ENCODE measurements at places on chromosomes 2 and 18. TPM values are rescaled to one million over a fixed set of nuclear protein-coding genes. Genes with fewer than 3 reads are reported as not detected.

The ATP6V1B1 gene
- 6.4 TPM for polyA plus RNA-seq

The TANC1 gene
- 44.0 TPM for polyA plus RNA-seq

The CTAGE1 gene
- not detected for polyA plus RNA-seq

The SCYGR4 gene
- polyA plus RNA-seq = not detected

The SLC23A3 gene
- polyA plus RNA-seq = 1.8 TPM

The ARL5A gene
- 12.3 TPM for polyA plus RNA-seq

The EN1 gene
- not detected for polyA plus RNA-seq

DNA sequence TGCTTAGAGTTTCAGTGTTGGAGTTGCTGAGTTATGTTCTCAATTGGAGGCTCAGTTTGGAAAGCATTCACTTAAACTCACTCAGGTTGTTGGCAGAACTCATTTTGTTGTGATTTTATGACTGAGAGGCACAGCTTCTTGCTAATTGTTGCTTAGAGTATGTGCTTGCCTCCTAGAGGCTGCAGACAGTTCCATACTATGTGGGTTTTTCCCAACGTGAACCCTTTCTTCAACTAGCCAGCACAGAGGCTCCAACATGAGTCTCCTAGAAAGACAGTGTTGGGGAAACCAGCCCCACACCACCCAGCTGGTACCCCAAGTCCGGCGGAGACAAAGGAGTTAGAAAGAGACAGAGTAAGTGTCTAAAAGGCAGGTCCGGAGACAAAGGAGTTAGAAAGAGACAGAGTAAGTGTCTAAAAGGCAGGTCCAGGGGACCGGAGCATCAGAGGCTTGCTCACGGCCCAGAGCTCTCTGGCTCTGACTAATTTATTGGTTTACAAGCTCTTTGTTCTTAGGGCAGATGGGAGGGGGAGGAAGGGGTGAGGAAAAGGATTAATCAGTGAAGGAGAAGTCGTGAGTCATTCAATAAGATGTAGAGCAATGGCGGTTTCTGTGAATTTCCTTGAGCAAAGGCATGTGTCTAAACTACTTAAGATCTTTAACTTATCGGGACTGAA is 999.7 kb upstream of the LRRTM1 start:
- H3K27me3 ChIP-seq = no peaks in the 10 kb centered on the region
- DNase-seq = no peak
- no peak overlapping the region for H3K4me3 ChIP-seq

DNA sequence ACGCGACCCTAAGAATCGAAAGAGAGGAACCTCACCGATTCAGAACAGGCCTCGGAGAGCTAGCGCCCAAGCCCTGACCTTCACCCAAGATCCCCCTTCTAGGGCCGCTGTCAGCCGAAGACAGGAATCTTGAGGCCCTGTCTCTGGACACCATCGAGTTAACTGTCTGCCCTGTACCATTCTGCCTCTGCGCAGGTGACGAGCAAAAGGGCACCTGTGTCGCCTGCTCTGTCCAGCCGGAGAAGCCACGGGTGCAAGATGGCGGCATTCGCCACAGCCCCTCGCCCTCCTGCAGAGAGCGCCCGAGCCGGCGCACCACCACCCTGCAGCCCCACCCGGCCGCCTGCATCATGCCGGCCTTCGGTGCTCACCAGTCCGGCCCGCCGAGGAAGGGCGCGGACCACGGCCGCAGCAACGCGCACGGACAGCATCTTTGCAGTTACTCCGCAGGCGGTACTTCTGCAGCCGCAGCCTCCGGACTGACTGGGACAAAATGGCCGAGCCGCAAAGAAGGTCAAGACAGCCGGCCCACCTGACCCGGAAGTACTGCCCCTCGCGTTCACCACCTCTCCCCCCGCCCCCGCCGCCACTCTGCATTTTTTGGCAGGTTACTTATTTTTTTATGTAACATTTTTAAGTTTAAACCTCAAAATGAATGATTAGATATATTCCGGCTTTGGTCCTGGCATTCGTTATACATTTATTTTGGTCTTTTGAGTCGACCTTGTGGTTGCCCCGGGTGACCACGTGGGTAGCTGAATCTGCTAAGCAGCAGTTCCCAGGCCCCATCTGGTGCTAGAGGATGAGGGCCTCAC is at the start of gene ATP5F1A:
Gene ATP5F1A, minus strand, starts transcription at position 496 of the 815 bp plus-strand sequence. Its CDS starts 65 bp downstream, at position 431.
- no peaks in the 10 kb centered on the region for H3K27me3 ChIP-seq
- DNase-seq = peak; percentile 83
- no peaks in the 10 kb centered on the region for H3K36me3 ChIP-seq
- peak within 1 kb of the TSS; percentile 87 for H3K27ac ChIP-seq
- peak within 1 kb of the TSS; percentile 85 for H3K4me3 ChIP-seq

DNA sequence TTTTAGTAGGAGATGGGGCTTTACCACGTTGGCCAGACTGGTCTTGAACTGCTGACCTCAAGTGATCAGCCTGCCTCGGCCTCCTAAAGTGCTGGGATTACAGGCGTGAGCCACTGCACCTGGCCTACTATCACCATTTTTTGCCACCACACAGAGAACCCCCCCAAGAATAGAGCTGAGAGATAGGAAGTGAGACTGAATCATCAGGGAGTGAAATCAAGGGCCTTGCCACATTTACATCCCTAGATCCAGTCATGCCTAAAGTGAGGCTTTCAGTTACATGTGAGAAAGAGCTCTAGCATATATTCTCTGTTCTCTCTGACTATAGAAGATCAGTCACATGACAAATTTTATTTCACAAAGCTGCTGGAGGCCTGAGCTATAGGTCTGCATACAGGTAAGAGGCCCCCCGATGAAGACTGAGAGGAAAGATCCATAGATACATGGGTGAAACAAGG is 28.0 kb upstream of the KCMF1 start:
- no peaks in the 10 kb centered on the region for H3K36me3 ChIP-seq
- H3K4me3 ChIP-seq = no peak overlapping the region
- H3K27ac ChIP-seq = no peak overlapping the region
- no peak for DNase-seq
- H3K27me3 ChIP-seq = no peaks in the 10 kb centered on the region

- no peak overlapping the region for H3K27ac ChIP-seq
- no peaks in the 10 kb centered on the region for H3K27me3 ChIP-seq
- H3K4me3 ChIP-seq = no peak overlapping the region
- H3K4me1 ChIP-seq = no peaks in the 10 kb centered on the region
- no peaks in the 10 kb centered on the region for H3K36me3 ChIP-seq
These were observed 52.0 kb downstream of the SLC4A5 start for GRCh38 chr2:74291218-74291544.

DNA sequence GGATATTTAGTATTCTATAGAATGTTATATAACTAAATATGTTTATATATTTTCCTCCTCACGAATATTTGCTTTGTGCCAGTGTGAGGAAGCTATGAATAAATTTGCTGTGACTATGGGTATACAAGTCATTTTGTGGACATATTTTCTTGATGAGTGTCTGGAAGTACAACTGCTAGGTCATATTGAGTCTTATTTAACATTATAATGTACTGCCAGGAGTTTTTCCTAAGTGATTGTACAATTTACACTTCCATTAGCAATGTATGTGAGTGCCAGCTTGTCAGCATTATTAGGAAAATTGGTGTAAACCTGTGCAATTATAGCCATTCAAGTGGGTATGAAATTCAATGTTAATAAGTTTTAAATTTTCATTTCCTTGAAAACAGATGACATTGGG is 1328.9 kb upstream of the TMEFF2 start:
- DNase-seq = no peak
- no peaks in the 10 kb centered on the region for H3K4me1 ChIP-seq
- H3K27me3 ChIP-seq = no peaks in the 10 kb centered on the region
- H3K36me3 ChIP-seq = no peaks in the 10 kb centered on the region
- no peak overlapping the region for H3K4me3 ChIP-seq

DNA sequence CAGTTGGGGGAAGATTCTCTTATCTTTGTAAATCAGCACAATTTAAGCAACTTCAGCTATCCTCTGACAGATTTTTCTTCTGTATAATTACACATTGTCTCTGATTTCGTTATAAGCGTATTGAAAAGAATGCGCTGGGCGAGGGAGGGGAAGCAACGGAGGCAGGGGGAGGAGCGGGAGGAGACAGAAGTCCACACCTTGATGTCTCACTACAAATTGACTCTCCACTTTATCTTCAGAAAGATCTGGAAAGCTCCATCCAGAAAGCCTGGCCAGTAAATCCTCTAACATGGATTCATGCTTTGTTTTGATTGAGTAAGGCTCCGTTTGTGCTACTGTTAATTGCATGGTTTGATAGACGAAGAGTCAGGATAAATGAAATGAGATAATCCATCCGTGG is 76.6 kb downstream of the SMIM21 start:
- no peaks in the 10 kb centered on the region for H3K36me3 ChIP-seq
- no peaks in the 10 kb centered on the region for H3K27me3 ChIP-seq
- no peak overlapping the region for H3K4me3 ChIP-seq

GRCh38 chr18:58044370-58045241 is 580 bp downstream of the NEDD4L start:
- peak overlapping the region; percentile 62 for H3K27ac ChIP-seq
- H3K4me1 ChIP-seq = peaks cover 10% of the 10 kb centered on the region
- peak; percentile 45 for DNase-seq
- H3K27me3 ChIP-seq = peaks cover 27% of the 10 kb centered on the region
- H3K4me3 ChIP-seq = peak overlapping the region; percentile 85
- no peaks in the 10 kb centered on the region for H3K36me3 ChIP-seq

GRCh38 chr2:149488706-149489440 is 98.7 kb downstream of the MMADHC start:
- DNase-seq = no peak
- H3K27me3 ChIP-seq = peaks cover 4% of the 10 kb centered on the region
- H3K4me1 ChIP-seq = no peaks in the 10 kb centered on the region

- no peaks in the 10 kb centered on the region for H3K27me3 ChIP-seq
- H3K4me3 ChIP-seq = no peak overlapping the region
- peaks cover 64% of the 10 kb centered on the region for H3K4me1 ChIP-seq
- DNase-seq = no peak
- no peak overlapping the region for H3K27ac ChIP-seq
These were observed 5.3 kb downstream of the CTIF start for GRCh38 chr18:48544116-48544515.

GRCh38 chr2:32478889-32479620 is 122.2 kb downstream of the BIRC6 start:
- no peaks in the 10 kb centered on the region for H3K27me3 ChIP-seq
- no peaks in the 10 kb centered on the region for H3K4me1 ChIP-seq
- no peak overlapping the region for H3K4me3 ChIP-seq
- peaks cover 99% of the 10 kb centered on the region for H3K36me3 ChIP-seq

DNA sequence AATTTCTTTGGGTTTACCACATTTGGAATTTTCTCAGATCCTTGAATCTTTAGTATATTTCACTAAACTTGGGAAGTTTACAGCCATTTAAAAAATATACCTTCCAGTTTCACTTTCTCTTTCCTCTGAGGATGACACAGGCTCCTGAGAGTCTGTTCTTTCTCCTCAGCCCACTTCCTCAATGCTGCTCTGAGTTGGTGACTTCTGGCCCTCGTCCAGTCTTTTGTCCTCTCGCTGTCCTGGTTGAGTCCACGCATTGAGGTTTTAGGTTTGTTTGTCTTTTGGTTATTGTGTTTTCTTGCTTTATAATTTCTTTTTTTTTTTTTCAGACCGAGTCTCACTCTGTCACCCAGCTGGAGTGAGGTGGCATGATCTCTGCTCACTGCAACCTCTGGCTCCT is 40.7 kb upstream of the GALR1 start:
- H3K36me3 ChIP-seq = no peaks in the 10 kb centered on the region
- H3K27ac ChIP-seq = no peak overlapping the region
- DNase-seq = peak; percentile 52
- no peak overlapping the region for H3K4me3 ChIP-seq
- no peaks in the 10 kb centered on the region for H3K27me3 ChIP-seq

DNA sequence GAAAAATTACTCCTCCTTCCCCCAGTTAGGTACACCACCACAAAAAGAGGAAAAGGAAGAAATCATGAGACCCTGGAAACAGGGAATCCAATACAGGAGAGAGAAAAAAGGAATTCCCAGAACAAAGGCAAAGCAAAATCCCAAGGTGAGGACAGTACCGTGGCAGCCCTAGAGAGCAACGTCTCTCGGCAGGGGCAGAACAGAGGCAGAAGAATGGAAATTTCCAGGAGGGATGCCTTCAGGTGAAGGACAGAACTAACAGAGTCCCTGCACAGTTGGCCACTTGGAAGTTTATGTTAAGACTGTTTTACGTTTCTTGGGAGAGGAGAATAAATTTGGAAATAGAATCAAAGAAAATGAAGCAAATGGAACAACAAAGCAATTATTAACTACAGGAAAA is 27.7 kb downstream of the GRB14 start:
- H3K4me1 ChIP-seq = no peaks in the 10 kb centered on the region
- DNase-seq = no peak
- no peak overlapping the region for H3K4me3 ChIP-seq

DNA sequence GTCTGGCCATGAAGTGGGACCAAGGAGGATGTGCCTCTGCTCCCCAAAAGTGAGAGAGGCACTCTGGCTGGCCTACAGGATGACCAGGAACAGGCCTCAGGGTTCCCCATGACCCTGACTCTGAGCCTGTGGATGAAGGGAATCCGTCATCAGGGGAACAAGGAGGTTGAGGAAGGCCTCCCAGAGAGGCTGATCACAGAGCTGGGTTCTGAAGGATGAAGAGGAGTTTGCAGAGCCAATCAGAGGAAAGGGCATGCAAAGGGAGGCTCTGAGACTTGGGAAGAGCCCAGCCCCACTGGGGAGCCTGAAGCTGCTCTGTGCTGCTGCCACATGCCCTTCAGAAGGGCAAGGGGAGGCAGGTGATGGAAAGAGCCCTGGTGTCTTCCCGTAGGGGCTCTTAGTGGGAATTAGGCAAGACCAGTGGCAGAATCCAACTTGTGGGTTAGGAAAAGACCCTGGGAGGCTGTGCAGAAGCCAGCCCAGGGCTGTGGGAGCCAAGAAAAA is 141.3 kb upstream of the ID2 start:
- no peak for DNase-seq
- peak overlapping the region; percentile 47 for H3K27ac ChIP-seq
- H3K4me3 ChIP-seq = no peak overlapping the region
- no peaks in the 10 kb centered on the region for H3K27me3 ChIP-seq

DNA sequence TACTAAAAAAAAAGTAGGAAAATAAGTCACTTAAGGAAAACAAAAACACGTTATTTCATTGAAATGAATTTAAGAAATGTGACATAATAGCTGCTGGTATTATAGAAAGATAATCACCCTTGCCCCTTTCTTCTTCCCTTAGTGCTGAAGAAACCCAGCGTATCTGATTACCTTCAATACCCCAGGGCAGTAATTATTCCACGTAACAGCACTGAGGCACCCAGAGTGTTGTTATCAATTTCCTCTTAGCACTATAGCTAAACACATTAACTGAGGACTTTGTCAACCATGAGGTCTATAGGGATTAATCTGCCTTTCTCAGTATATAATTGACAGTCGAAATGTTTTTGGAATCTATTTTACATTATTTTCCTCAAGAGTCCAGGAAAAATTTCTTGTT is 180.0 kb upstream of the NXPH2 start:
- H3K27me3 ChIP-seq = no peaks in the 10 kb centered on the region
- no peaks in the 10 kb centered on the region for H3K36me3 ChIP-seq
- H3K4me1 ChIP-seq = no peaks in the 10 kb centered on the region

- peaks cover 9% of the 10 kb centered on the region for H3K36me3 ChIP-seq
- peak overlapping the region; percentile 91 for H3K27ac ChIP-seq
- DNase-seq = no peak
- peak overlapping the region; percentile 86 for H3K4me3 ChIP-seq
- peaks cover 38% of the 10 kb centered on the region for H3K4me1 ChIP-seq
These were observed 781 bp downstream of the FARP2 start for GRCh38 chr2:241356871-241357260.

- no peak overlapping the region for H3K4me3 ChIP-seq
- H3K27ac ChIP-seq = no peak overlapping the region
- peaks cover 27% of the 10 kb centered on the region for H3K4me1 ChIP-seq
- no peaks in the 10 kb centered on the region for H3K27me3 ChIP-seq
- no peak for DNase-seq
These were observed 99.7 kb upstream of the SMAD7 start for GRCh38 chr18:49050452-49050851.

GRCh38 chr2:143608758-143609157 is 479.5 kb downstream of the ARHGAP15 start:
- no peaks in the 10 kb centered on the region for H3K27me3 ChIP-seq
- H3K36me3 ChIP-seq = no peaks in the 10 kb centered on the region
- no peak overlapping the region for H3K27ac ChIP-seq
- no peak overlapping the region for H3K4me3 ChIP-seq
- peaks cover 5% of the 10 kb centered on the region for H3K4me1 ChIP-seq
